ENCODE measurements at places on chromosomes 11 and 22.
A peak's percentile ranks its signal among the peaks of the same experiment; 100 is the strongest.

GRCh38 chr11:2975594-2975993 is 16.5 kb downstream of the NAP1L4 start:
- no peak for DNase-seq

GRCh38 chr11:12808519-12808918 is 134.3 kb downstream of the TEAD1 start:
- no peak for DNase-seq

GRCh38 chr11:34960277-34960676 is 43.9 kb downstream of the PDHX start:
- no peak for DNase-seq

GRCh38 chr11:110026858-110027626 is 66.2 kb upstream of the ZC3H12C start:
- DNase-seq = no peak

- peak; percentile 43 for DNase-seq
These were observed 596 bp upstream of the TNRC6B start for GRCh38 chr22:40176921-40177737.

- DNase-seq = no peak
These were observed 2.5 kb upstream of the LMO2 start for GRCh38 chr11:33894398-33894746.

- no peak for DNase-seq
These were observed 24.7 kb downstream of the PPME1 start for GRCh38 chr11:74195828-74196227.

DNA sequence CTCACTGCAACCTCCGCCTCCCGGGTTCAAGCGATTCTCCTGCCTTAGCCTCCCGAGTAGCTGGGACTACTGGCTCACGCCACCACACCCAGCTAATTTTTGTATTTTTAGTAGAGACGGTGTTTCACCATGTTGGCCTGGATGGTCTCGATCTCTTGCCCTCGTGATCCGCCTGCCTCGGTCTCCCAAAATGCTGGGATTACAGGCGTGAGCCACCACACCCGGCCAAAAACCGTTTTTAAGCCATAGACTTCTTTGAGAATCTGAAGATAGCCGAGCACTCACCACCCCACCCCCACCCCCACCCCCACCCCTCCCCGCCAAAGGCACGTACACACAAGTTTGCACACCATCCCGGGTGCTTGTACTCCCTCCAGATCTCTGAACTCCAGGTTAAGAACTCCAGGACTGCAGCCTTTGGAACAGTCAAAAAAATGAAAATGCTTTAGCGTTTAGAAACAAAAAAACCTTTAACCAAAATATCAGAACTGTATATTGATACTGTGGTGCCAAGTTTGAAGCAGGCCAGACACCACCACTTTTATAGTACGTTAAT is 1.5 kb downstream of the CRKL start:
- DNase-seq = no peak

GRCh38 chr11:10474551-10474950 is 19.5 kb downstream of the AMPD3 start:
- DNase-seq = no peak

GRCh38 chr11:76918941-76919386 is 58.2 kb downstream of the ACER3 start:
- DNase-seq = no peak

DNA sequence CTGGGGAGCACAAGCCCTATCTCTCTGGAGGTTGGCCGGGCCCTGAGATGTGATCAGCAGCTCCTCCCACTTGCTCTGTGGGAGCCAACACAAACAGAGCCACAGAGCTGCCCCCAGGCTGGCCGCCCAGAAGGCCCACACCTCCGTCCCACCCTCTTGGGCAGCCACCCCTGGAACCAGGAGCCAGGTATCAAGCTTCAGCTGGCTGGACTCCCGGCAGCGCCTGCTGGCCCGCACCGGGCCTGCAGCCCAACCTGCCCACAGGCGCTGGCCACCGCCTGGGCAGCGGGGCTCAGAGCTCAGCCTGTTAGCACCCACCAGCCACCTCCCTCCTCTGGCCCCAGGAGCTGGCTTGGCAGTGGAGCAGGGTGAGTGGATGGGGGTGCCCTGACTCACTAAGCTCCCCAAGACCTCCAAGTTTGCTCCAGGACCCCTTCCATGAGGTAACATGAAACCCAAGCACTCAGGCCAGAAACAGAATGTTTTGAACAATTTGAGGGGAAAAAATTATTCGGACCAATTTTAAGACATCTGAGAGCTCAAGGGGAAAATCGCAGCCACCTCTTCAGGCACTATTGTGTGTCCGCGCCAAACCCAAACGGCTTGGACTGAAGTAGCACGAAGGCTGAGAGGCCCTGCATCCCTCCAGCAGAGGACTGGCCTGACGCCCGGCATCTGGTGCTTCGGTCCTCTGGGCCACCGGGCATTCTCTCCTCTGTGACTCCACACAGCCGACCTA is 450.8 kb downstream of the SOX6 start:
- DNase-seq = no peak

Data from stimulated activated CD8-positive, alpha-beta memory T cell treated with anti-CD3 and anti-CD28 coated beads, Interleukin-12 subunit alpha, Interleukin-12 subunit beta, amount 100 ng/mL, for 4 hours (primary cell).